CD4-positive, alpha-beta T cell treated with Interleukin-2 at 100 ng/mL for 4 hours (primary cell): ENCODE measurements at places on chromosomes 13 and 19.

DNA sequence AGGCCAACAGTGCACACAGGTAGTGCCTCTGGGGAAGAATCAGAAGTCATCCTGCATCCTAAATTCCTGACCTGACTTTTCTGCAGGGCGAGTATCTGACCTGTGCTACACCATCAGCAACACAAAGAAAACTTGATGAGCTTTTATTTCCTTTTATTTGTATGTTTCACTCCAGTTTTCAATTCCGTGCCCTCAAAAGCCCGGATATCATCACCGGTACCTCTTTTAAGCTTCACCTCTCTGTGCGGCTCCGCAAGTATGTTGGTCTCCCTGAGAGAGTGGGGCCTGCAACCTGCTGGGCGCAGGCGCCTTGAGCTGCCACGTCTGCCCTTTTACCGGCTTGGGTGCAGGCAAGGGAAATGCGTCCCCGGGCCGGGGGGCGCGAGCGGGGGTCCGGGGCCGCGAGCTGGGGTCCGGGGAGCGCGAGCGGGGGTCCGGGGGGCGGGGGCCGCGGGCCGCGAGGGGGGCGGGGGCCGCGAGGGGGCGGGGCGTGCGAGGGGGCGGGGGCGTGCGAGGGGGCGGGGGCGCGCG lies 4.3 kb upstream of the DUXA start:
- peak; percentile 34 for DNase-seq

DNA sequence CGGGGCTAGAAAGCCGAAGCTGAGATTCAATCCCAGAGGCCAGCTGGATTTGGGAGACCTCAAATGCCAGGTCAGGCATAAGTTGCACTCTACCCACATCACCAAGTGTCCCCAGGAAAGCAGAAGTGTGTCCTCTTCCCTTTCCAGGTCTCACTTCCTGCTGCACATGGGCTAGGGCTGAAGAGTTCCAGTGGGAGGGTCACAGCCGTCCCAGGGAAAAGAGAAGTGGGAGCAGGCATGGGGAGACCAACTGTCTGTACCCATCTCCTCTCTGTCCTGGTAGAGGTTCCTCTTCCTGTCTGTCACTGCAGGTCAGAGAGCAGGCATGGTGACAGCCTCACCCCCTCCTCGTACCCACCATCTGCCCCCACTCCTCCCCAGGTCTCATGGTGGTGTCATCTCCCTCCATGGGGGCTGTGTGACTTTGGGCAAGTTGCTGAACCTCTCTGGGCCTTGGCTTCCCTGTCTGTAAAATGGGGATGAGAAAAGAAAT lies 14.8 kb downstream of the AXL start:
- no peak for DNase-seq

DNA sequence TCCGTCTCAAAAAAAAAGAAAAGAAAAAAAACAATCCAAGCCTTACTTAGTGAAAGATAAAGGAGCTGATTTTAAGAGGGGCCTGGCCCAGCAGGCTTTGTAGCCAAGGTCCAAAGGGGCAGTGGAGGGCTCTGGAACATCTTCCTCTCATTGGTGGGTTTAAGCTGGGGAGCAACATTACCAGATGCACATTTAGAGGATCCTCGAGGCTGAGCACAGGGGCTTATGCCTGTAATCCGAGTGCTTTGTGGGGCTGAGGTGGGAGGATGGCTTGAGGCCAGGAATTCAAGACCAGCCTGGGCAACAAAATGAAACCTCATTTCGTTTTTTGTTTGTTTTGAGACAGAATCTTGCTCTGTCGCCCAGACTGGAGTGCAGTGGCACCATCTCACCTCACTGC lies 8.0 kb upstream of the TMEM160 start:
- DNase-seq = no peak

DNA sequence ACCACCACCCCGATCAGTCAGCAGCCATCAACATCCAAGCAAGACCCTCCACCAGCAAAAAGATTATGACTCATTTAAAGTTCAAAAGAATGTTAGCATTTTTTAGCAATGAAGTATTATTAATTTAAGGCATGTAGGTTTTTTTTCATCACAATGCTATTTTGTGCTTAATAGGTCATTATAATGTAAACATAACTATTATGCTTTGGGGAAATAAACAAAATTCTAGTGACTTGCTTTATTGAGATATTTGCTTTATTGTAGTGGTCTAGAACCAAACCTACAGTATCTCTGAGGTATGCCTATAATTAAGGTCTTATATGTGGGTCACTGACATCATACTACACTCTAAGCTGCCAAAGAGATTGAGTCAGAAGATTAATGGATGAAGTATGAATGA lies 20.0 kb downstream of the KLF12 start:
- no peak for DNase-seq

GRCh38 chr19:34975056-34975455 lies 11.0 kb upstream of the ZNF792 start:
- DNase-seq = no peak

- no peak for DNase-seq
These were observed 150.4 kb downstream of the NALCN start for GRCh38 chr13:101265934-101266333.
